ENCODE measurements at places on chromosomes 3 and 15.

DNA sequence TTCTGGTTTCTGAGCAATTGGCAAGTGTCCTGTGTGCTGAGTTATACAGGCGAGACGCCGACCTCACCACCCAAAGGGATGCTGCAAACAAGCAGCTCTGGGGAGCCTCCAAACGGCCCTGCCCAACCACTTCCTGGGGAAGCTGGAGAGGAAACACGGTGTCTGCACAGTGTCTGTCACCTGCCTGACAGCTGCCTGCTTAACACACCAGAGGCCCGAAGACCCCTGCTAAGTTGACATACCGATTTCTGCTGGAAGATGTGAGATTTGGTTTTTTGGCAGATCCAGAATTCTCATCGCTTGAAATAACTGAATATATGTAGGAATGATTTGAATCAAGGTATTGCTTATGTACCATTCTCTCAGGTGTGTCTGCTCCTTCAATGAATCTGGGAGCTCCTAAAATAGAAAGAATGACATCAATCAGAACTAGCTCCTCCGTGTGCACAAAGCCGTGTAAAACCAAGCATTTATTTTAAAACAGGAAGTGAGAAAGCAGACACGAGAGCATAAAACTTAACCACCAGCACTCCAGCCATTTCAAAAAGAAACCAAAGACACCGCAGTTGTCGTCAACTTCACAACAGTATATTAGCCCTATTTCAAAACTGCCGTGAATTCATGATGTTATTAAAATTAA lies 27.2 kb downstream of the LRRC2 start:
- DNase-seq: peak; percentile 75

- DNase-seq: no peak
Measured at GRCh38 chr3:130933801-130934345, 40.0 kb downstream of the ATP2C1 start.

DNA sequence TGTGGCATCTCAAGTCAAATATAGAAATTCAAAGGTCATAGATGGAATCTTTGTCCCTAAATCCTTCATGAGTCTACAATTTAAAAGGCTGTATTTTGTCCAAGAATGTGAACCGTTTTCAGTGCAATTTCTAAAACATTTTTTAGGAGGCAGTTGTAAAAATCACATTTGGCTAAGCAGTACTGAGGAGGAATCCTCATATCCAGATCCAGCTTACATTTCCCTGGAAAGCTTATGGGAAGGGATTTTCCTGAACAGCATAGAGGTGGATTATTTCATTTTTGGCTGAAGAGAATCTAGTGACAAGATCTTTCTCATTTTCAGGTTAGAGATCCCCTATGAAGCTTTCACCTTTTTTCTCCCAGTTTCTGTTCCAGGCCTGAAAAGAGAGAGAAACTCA lies 178.4 kb downstream of the POLR2M start:
- DNase-seq: no peak

DNA sequence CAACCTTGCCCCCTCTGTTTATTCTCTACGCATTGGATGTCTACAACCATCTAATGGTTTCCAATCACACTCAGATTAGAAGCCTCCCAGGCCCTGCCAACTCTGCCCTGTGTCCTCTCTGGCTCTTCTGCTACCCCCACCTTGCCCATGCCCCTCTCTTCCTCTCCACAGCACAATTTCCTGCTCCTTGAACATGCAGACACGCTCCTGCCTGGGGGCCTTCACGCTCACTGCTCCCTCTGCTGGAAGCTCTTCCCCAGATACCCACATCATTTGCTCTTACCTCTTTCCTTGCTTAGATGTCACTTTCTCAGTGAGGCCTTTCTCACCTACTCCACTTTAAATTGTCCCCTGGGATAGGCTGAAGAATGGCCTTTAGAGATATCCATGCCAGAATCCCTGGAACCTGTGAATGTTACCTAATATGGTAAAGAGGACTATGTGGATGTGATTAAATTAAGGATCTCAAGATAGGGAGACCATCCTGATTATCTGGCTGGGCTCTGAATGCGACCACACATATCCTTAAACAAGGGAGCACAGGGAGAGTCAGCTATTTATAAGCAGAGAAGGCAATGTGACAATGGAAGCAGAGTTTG lies 9.9 kb downstream of the KY start:
- DNase-seq: peak; percentile 33

DNA sequence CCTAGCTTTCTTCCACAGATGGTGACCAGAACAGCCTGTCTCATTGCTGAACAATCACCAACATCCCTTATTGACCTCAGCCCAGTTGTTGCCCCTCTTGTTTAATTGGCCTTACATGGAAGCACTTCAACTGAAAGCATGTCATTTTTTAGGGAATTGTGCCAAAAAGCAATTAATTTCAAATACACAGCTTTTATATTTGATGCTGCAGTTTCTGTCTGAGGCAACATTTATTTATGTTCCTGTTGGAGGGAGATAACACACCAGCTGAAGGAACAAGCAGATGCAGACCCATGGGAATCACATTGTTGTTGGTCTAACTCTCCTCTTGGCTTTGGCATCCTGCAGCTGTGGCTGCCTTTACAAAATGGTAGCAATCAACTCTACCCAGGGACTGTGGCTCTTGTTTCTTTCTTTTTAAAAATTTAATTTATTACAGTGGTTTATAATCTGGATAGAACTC lies 498.1 kb upstream of the RGMA start:
- no peak for DNase-seq

- DNase-seq: no peak
Measured at GRCh38 chr3:125280668-125281361, 68.3 kb upstream of the SLC12A8 start.

GRCh38 chr3:105409364-105409763 lies 42.7 kb downstream of the ALCAM start:
- no peak for DNase-seq

DNA sequence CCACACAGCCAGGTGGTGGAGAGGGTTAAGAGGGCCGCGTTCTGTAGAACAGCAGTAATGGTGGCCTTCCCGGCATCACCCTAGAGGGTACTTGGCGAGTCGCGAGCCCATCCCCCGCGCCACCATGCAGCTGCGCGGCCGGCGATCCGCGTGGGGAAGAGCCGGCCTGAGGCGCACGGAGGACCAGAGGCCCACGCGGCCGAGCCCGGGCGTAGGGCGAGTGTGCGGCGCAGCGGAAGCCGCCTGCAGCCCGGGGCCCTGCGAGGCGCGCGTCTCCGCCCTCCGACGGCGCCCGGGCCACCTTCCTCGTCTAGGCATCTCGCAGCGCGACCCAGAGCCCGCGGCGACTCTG lies 423 bp downstream of the TKT start:
- peak; percentile 66 for DNase-seq

DNA sequence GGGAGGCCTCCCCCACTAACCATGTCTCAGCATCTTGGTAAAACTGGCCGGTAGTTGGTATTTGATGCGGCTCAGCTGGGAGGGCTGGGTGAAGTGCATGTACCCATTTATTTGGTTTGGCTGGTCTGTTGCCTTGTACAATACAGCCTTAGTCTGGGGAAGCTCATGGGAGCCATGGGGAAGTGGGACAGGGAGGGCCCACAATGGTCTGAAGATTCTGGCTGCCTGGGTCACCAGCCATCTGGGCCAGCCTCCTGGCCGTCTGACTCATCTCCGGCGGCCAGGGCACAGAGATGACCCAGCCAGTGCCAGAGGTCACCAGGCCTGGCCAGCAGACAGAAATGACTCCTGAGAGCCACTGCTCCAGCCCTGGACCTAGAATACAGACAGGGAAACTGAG lies 51.6 kb upstream of the SMAD6 start:
- peak; percentile 93 for DNase-seq

DNA sequence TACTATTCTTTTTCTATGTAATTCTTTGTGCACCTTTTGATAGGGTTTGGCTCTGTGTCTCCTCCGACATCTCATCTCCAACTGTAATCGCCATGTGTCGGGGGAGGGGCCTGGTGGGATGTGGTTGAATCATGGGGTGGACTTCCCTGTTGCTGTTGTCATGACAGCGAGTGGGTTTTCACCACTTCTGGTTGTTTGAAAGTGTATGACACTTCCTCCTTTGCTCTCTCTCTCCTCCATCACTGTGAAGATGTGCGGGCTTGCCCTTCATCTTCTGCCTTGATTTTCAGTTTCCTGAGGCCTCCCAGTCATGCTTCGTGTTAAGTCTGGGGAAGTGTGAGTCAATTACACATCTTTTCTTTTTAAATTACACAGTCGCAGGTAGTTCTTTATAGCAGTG lies 225.8 kb upstream of the DPPA4 start:
- peak; percentile 3 for DNase-seq

GRCh38 chr3:151203051-151203420 lies at the start of gene GPR171:
GPR171 (minus strand) TSS chr3:151203216; CDS start chr3:151199386, 3,830 bp downstream.
- no peak for DNase-seq

DNA sequence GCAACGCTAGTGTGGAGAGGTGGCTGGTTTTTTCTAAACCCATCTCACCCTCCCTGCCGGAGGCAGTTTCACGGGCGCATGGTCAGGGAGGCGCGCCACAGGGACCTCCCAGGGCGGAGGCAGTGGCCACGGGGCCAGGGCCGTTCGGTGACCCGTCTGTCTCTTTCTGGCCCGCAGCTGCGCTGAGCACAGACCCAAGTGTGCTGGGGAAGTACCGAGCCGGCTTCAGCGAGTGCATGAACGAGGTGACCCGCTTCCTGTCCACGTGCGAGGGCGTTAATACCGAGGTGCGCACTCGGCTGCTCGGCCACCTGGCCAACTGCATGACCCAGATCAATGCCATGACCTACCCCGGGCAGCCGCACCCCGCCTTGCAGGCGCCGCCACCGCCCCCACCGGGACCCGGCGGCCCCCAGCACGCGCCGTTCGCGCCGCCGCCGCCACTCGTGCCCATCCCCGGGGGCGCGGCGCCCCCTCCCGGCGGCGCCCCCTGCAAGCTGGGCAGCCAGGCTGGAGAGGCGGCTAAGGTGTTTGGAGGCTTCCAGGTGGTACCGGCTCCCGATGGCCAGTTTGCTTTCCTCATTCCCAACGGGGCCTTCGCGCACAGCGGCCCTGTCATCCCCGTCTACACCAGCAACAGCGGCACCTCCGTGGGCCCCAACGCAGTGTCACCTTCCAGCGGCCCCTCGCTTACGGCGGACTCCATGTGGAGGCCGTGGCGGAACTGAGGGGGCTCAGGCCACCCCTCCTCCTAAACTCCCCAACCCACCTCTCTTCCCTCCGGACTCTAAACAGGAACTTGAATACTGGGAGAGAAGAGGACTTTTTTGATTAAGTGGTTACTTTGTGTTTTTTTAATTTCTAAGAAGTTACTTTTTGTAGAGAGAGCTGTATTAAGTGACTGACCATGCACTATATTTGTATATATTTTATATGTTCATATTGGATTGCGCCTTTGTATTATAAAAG lies 1.8 kb downstream of the HES1 start:
- no peak for DNase-seq

GRCh38 chr15:41692049-41692448 lies 31.8 kb downstream of the MGA start:
- no peak for DNase-seq

DNA sequence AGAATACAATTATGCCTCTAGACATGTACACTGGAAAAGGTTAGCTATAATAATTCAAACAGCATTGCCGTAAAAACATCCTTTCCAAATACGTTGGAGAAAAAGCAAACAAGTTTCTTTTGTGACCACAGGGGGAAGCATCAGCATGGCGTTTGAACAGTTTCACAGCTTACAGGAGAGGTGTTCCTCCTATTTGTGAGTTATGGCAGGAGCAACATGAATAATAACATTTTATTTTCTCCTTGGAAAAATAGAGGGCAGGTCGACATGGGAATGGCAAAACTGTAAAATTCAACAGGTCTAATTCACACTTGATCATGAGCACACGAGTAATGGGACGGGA lies 39.7 kb upstream of the GADL1 start:
- DNase-seq: peak; percentile 27

GRCh38 chr15:81052046-81052445 lies 51.3 kb downstream of the TLNRD1 start:
- peak; percentile 69 for DNase-seq

DNA sequence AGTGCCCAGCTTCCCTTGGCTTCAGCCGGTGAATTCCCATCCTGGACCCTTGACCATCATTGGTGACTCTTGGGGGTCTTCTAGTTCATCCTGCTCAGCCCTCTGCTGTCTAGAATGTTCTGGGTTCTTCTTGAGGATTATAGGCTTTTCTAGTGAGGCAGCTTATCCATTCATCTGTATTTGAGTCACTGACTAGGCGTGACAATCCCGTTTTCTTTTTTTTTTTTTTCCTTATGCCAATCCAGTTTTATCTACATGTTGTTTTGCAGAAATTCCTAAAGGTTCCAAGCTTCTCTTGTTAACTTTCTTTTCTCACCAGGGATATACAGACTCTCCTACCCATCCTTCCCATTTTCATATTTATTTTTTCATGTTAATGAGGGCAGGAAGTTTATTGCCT lies 6.6 kb upstream of the TRAK1 start:
- no peak for DNase-seq

DNA sequence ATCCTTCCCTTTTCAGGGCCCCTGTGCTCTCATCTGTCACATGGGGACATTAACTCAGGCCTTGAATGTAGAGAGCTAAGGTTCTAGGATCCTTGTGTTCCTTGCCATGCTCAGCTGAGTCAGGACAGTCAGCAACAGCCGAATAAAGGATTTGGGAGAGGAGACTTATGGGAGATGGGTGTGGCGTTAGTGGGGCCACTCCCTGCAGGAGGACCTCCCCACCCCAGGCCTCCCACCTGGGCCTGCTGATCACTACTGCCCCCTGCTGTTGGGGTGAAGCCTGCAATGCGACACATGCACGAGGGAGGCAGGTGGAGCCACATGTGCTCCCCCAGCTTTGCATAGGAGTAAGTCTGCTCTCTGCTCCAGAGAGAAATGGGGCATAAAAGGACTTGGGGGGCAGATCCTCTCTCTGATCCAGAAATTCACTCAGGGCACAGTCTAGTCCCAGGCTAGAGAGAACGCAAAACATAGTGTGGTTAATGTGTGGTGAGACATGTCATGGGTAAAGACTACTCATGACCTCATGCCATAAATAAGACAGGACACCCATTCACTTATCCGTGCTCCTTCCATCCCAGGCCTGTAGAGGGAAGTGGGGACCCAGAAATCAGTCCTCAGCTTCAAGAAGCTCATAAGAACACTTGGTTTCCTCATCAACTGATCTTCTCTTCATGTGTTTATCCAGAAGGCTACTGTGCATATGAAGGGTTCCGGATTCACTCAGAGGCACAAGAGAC lies 19.4 kb downstream of the RBP1 start:
- DNase-seq: peak; percentile 50

DNA sequence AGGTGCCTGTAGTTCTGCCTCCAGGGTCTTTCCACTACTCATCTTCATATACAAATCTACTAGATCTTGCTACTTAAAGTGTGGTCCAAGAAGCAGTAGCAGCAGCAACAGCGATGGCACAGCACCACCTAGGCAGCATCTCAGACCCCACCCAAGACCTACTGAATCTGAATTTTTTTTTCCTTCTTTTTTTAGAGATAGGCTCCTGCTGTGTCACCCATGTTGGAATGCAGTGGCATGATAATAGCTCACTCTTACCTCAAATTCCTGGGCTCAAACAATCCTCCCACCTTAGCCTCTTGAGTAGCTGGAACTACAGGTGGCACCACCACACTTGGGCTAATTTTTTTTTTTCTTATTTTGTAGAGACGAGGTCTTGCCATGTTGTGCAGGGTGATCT lies 346.7 kb upstream of the TGFBR2 start:
- DNase-seq: no peak

DNA sequence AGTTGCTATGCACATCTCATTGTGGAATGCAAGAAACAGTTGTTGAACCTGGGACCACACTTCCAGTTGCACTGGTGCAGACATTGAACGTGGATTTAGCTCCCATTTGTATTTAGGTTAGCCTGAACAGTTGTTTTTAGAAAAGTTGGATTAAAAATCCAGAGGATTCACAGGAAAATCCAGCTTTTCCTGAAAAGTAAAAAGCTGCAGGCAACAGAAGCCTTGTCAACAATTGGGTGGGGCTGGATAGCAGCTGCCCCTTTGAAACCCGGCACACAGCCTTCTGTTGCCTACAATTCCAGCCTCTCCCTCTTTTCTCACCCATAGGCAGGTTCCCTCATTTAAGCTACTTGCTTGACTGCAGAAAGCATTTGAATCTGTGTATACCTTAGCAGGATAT lies 165.3 kb upstream of the TBL1XR1 start:
- no peak for DNase-seq
